Effector CD4-positive, alpha-beta T cell (primary cell): ENCODE measurements at places on chromosomes 7 and 10.

GRCh38 chr7:27822245-27822644, 82.3 kb downstream of the TAX1BP1 start:
- DNase-seq, result no peak

- DNase-seq, result no peak
These were observed 24.4 kb upstream of the TES start for GRCh38 chr7:116185956-116186355.

DNA sequence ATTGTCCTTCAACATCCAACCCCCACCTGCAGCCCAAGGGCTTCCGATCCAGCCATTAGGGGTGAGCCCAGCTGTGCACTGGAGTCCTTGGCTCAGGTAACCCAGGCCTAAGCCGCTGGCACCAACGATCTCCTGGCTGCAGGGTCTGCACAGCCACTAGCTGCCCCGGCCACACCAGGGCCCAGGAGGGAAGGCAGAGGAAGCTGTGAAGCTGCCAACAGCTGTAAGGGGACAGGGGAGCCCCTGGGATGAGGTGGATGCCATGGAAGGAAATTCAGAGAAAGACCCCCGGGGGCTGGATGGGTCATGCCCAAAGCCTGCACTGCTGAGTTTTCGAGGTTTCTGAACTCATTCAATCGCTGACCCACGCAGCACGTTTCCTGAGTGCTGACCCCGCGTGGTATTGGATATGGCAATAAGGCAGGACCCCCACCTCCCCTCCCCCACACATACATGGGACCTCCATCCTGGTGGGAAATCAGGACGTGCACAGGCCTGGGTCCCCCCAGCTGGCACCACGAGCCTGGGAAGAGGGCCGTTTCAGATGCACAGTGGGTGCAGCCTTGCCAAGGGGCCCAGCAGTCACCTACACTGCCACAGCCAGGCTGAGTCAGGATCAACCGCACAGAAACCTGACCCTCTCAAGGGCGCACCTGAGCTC, 170.3 kb downstream of the DIP2C start:
- DNase-seq, result no peak

DNA sequence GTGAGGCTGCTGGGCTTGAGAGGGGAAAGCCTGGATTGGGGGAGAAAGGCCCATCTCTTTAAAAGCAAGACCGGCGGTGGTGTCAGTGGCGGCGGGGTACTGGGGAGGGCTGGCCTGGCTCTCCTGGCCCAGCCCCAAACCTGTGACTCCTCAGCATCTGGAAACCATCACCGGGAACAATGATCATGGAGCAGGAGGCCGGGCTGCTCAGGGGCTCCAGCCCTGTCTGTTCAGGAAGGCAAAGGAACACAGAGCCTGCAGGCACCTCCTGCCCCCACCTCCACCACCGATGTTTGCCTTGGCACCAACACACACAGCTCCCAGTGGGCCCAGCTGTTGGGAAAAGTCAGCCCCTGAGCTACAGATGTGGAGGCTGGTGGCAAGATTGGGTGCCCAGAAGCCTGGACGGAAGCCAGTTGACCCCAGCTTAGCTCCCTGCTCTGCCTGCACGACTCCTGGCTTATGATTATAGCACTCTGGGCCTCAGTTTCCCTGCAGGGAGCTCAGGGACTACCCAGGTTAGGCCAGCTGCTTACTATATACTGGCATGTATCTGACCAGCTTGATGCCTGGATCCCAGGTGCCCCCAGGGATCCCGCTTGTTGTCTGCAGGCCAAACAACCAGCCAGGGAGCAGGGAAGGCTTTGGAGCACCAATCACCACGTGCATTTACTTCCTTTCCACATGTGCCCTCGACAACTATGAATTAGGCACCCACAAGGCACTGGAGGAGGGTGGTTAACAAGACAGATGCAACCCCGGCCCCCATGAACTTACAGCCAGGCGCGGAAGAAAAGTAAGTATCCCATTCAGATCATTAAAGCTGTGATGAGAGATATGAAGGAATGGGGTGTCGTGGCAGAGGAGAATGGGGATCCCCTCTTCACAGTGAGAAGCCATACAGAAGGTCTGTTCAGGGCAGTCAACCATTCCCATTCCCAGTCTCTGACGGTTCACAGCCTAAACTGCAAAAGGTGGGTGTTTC, 37.3 kb downstream of the ZCCHC24 start:
- no peak for DNase-seq

DNA sequence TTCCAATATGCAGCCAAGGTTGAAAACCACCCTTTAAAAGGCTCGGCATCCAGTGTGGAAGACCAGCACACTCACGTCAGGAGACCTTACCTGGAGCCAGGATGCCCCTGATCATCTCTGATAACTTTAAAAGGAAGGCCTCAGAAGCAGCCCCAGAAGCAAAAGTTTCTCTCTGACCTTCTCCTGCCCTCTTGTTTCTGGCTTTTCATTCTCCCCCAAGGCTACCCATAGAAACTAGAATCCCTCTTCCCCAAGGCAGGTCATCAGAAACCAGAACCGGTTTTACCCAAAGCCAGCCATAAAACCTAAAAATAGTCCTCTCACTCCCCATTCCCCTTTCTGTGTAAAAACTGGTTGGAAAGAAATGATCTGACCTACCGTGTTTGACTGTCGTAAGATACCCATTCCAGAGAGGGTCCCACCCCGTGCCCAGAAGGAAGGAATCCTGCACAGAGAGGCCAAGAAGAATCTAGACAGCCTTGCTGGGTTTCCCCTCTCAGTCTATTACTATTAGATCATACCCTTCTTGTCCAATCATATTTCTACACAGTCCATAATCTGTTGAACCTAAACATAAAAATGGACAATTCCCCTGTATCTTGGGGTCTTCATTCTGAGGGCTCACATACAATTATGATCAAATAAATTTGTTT, 17.5 kb upstream of the TSPAN14 start:
- DNase-seq, result no peak

- DNase-seq, result no peak
These were observed 65.0 kb upstream of the IL6 start for GRCh38 chr7:22662036-22662435.

DNA sequence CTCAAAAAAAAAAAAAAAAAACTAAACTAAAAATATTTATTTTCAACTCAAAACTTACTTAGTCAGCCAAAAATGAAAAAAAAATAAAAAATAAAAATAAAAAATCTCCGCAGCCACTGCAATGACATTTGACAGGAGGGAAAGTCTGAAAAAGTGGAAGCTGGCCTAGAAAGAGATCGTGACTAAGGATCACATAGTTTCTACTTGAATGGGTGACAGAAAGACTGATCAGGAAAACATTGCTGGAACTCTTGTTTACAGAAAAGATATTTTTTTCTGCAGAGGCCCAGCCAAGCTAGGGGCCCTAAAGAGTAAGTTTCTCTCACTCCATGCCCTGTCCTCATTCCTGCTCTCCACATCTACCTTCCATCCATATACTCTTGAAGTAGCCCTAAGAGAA, 92.8 kb upstream of the KCND2 start:
- no peak for DNase-seq

GRCh38 chr7:24727154-24728120, 29.8 kb downstream of the GSDME start:
- DNase-seq, result no peak

- DNase-seq, result no peak
These were observed 9.3 kb downstream of the ARL3 start for GRCh38 chr10:102704915-102705314.

DNA sequence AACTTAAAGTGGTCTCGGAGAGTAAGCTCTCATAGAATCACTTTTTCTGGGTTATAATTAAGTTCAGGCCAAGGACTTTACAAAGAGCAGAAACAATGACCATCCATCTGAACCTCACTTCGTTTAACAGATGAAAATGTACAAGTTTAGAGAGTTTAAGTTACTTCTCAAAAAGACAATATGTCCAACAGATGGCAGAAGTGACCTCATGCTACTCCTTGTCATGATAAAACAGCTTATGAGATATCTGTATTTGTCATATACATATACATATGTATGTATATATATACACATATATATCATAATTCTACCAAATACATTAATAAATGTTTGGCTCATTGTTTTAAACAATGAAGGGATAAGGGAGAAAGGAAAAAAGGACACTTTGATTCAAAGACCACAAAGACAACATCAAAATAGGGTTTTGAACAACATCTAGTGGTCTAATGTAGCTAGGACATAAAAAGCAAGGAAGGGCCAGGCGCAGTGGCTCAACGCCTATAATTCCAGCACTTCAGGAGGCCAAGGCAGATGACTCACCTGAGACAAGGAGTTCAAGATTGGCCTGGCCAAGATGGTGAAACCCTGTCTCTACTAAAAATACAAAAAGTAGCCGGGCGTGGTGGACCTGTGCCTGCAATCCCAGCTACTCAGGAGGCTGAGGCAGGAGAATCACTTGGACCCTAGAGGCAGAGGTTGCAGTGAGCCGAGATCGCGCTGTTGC, 17.8 kb downstream of the NAPEPLD start:
- no peak for DNase-seq

DNA sequence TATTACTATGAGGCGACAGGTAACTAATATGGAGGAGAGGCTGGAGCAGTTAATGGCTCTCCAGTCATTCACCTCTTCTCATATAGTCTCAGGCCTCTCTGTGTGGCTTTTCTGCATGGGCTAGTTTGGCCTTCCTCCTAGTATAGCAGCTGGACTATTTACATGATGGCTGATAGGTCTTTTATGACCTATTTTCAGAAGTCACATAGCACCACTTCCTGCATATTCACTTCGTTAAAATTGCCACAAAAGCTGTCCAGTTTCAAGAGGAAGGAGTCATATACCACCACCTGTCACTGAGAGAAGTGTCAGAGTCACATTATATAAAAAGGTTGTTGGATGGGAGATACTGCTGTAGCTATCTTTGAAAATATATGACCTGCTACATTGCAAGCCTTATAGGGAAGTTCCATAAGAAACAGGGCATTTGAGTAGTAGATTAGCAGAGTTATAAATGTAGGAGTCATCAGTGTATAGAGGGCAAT, 8.0 kb upstream of the DMTF1 start:
- DNase-seq, result no peak

DNA sequence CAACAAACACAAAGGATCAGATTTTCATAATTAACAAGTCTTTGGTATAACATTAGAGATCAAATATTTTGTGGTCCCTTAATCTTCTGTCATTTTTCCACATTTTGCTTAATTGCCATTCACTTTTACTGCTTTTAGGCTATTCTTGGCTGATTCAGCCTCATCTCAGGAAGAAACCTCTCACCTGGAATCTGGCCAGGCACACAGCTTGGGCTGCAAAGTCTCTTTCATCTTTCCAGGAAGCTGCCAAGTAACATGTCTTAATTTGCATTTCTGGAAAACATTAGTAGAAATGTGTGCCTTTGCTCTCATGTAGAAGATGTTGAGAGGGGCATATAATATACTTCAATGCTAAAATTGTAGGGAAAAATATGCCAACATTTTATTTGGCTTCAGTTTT, 174.2 kb upstream of the STEAP4 start:
- DNase-seq, result no peak

- DNase-seq, result no peak
These were observed 646.7 kb downstream of the PARD3 start for GRCh38 chr10:34168439-34168838.

- no peak for DNase-seq
These were observed 266.6 kb downstream of the SUGCT start for GRCh38 chr7:40401406-40401805.

- no peak for DNase-seq
These were observed 90.1 kb downstream of the PIP4K2A start for GRCh38 chr10:22624287-22624738.

DNA sequence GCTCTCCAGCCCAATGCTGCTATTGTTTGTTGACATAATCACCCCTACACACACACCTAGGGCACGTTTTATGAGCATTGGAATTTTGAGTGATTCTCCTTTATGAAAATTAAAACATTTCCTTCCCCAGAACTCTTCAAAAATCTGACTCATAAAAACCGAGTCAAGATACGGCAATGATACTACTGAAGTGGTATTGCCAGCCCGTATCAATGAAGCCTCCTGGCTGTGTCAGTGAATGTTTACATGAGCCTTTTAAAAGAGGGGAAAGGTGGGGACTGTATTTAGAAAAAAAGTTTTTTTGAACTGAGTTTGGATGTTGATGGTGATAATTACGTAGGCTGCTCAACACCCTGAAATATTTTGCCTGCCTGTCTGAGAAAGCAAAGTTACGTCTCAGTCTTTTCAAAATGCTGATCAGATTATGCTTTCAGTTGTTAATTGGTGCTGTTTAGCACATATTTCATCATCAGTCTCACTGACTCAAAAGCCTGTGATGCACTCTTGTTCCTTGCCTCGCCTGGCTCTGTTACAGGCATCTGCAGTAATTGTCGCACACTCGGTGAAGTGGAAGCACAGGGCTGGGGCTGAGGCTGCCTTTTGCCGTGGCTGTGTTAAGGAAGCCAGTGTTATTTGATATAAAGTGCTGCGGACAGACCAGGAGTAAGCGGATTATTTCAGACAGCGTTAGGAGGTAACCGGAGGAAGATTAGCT, 157.4 kb upstream of the TCF7L2 start:
- DNase-seq, result no peak

DNA sequence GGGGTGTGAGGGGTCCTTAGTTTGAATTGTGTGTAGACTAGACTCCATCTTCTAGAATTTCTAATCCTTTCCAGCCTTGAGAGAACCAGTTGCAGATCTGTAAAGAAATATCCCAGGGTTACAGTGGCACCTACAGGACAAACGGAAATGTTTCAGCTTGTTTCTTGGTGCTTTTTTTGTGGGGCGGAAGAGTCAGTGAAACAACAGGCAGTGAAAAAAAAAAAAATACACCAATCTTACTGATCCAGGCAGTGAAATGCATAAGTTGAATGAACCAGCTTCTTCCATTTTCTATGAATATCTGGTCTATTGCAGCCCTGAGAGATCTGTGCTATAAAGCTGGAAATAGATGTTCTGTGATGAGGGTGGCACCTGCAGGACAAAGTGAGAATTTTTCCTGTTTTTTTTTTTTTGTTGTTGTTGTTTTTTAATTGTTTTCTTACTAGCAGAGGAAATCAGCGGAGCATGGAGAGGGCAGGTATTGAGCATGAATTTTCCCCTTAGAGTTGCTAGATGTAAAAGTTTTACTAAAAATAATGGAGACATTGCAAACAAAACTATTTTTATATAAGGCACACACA, 81.9 kb upstream of the DYNC1I1 start:
- DNase-seq, result no peak

DNA sequence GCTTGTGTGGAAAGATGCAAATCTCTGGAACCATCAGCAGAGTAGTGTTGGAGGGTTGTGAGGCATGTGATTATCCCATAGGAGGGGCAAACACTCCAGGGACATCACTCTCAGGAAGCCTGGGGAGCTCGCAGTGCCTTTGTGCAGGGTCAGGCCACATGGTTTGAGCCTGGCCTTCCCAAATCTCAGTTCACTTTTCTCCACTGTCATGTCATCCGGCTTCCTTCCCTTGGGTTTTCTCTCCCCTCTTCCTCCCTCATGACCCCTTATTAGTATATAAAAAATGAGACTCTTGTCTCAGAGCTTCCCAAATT, 20.4 kb downstream of the TSPAN14 start:
- DNase-seq, result no peak

DNA sequence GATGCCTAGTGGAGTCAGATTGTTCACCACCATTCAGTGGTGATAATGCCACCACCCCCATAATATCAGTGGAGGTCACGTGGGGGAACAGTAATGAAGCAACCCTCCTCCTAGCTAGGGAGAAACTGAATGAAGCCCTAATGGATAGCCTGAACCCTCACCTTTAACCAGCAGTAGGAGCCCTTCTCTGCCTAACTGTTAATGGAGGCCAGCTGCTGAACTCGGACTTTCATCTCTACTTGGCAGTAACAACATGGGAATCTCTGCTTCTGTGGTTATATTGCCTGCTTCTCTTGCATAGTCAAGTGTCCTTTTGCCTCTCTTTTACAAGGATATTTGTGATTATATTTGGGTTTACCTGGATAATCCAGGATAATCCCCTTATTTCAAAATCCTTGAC, 1097.9 kb downstream of the REEP3 start:
- no peak for DNase-seq

- DNase-seq, result no peak
These were observed at the start of gene IRF5 for GRCh38 chr7:128937647-128938543. Gene IRF5 (plus strand): TSS chr7:128937927. CDS start chr7:128942082, 4,155 bp downstream.
